ENCODE measurements at places on chromosomes 2 and 18. TPM values are rescaled to one million over a fixed set of nuclear protein-coding genes. Genes with fewer than 3 reads are reported as not detected.

SCG2 gene
- 2.4 TPM for total RNA-seq

OXER1 gene
- not detected for total RNA-seq

- peak; percentile 62 for DNase-seq
Measured at GRCh38 chr2:46921676-46922448, 6.3 kb upstream of the MCFD2 start.

GRCh38 chr2:217008794-217009193 lies 148.9 kb upstream of the TNP1 start:
- DNase-seq: no peak

DNA sequence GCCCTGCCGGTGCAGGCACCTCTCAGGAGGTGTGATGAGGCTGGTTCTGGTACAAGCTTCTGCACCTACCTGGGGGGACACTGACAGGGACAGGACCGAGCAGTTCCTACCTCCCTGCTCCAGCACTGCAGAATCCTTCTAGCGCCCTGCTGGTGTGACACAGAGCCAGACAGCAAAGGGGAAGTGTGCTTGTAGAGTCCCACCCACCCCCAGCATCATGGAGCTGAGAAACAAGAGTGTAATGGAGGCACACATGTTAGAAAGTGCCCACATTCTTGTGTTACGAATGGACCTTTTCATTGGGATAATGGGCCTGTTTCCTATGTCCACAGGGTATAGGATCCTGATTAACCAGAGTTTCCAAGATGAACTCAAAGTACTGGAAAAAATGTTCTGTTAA lies 38.3 kb downstream of the OXER1 start:
- no peak for DNase-seq
